ENCODE measurements at places on chromosomes 7 and 10.

DNA sequence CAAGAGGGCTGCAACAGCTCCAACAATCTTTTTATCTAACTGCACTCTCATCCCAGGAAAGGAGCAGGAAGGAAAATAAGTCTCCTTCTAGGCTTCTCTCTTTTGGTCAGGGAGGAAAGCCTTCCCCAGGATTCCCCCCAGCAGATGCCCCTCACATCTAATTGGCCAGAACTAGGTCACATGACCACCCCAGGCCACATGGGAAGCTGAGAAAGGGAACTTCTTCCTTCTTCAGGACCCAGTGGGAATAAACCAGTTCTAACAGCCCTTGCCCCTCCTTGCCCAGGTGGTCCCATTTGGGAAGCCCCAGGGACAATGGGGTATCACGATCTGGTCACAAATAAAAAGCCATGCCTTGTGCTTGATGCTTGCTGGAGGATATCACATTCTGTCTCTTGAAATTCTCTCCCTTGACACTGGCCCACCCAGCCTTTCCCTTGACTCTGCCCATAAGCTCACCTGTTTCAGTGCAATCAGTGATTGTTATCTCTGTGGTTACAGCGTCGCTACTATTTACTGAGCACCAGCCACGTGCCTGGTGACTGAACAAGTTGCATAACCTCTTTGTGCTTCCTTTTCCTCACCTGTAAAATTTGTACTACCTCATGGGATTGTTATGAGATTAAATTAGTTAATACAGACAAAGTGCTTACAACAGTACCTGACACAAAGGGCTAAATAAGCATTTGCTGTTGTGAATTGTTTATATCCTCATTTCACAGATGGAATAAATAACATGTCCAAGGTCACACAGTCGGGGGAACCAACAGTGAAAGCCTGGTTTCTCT is 9.0 kb upstream of the TACR2 start:
- no peak for DNase-seq

DNA sequence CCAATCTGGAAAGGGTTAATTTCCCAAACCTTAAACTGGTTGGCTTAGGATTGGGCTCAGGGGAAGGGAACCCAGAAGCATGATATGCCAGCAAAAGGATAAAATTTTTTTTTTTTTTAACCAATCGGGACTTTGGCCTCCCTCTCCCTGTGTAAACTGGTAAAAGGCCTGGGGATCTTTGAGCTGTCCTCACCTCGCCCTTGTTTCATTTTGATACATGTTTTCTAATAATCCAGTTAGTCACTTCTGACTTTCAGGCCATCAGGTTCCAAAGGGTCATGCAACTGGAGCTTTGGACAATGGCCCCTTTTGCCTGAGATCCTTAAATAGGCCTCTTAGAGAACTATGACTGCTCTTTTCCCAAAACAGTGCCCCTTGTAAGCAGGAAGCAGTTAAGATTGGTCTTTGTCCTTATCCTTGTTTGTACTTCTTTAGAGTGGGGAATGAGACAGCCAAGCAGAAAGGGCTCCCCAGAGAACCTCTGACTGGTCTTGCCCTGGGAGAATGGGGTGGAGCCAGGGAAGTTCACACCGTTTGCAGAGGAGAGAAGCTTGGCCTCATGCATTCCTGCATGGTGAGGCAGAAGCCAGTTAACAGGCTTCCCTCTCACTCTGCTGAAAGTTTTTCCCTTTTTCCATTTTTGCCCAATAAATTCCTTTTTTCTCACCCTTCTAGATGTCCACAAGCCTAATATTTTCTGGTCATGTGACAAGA is 424.2 kb upstream of the CNTNAP2 start:
- DNase-seq: no peak

GRCh38 chr10:121330563-121330962 is 267.7 kb downstream of the FGFR2 start:
- DNase-seq: no peak

DNA sequence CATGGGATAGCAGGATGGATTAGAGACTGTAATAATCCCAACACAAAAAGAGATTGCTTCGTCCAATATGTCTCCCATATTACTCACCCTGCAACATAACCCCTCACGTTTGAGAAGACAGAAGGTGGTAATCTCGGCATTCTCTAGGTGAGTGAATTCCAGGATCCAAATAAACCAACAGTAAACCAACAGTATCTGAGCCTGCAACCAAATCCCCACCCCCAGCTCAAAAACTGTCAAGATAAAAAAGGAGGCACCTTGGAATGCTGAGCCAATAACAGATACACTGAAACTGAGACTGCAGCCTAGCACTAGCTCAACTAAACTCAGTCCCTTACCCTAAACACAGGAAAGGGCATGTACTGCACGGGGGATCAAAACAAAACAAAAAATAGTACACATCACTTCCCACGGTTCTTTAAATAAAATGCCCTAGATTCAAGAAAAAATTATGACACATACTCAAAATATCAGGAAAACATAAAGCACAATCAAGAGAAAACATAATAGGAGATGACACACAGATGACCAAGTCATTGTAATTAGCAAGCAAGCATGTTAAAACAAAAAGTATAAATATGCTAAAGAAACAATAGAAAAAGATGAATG is 28.0 kb downstream of the IPMK start:
- no peak for DNase-seq

DNA sequence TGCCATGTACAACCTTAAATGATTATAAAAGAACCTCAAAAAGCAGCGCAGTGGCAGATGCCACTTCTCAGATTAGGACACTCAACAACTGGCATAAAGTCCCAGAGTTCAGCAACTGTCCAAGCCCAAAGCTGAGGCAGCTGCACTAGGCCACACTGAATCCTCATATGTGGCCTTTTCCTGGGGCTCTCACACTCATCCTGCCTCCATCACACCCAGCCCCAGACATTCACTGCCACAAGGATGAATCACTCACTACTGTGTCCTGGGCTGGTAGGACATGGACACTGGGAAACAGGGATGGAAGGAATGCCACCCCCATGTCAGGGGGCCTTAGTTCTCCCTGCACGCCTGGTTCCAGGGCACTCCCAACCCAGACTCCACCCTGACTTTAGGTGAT is 547.7 kb downstream of the TNS3 start:
- DNase-seq: no peak

GRCh38 chr7:78146546-78146945 is 348.0 kb downstream of the PHTF2 start:
- DNase-seq: no peak

- no peak for DNase-seq
Measured at GRCh38 chr7:110448918-110449317, 642.0 kb upstream of the LRRN3 start.

DNA sequence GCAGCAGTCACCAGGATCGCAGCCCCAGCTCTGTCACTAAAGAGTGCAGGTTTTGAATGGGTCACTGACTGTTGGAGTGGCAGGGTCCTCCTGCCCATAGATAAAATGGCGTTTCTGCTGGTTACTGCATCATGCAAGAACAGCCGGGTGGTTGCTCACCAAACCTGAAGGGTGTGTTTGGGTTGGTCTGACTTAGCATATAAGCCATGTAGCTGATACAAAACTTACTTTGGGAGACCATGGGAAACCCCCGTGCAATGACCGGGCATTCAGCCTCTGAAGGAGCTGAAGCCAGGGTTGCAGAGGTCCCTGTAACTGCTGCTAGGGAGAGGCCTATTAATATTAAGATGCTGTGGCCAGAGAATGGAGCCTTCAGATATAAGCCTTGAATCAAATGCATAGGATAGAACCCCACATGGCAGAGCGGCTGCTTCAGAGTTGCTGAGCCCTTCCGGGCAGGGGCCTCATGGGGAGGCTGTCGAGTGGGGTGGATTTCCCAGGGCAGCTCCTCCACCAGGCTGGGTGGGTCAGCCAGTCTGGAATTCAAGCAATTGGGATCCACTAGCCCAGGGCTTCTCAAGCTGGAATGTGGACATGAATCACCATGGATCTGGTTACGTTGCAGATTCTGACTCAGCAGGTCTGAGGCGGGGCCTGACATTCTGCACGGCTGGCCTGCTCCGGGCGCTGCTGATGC is 70.9 kb upstream of the CTBP2 start:
- DNase-seq: no peak

DNA sequence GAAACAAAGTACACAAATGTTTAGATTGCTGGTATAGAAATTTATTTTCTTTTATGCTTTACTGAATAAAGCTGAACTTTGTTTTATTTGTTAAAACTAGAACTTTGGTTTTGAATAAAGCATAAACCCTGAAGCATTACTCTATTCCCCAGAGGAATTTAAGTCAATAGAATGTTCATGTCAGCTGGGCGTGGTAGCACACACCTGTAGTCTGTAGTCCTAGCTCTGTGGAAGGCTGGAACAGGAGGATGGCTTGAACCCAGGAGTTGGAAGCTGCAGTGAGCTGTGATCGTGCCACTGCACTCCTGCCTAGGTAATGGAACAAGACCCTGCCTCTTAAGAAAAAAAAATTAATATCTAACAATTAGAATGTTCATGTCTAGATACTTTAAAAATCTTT is 139.0 kb upstream of the ASAH2 start:
- DNase-seq: no peak

DNA sequence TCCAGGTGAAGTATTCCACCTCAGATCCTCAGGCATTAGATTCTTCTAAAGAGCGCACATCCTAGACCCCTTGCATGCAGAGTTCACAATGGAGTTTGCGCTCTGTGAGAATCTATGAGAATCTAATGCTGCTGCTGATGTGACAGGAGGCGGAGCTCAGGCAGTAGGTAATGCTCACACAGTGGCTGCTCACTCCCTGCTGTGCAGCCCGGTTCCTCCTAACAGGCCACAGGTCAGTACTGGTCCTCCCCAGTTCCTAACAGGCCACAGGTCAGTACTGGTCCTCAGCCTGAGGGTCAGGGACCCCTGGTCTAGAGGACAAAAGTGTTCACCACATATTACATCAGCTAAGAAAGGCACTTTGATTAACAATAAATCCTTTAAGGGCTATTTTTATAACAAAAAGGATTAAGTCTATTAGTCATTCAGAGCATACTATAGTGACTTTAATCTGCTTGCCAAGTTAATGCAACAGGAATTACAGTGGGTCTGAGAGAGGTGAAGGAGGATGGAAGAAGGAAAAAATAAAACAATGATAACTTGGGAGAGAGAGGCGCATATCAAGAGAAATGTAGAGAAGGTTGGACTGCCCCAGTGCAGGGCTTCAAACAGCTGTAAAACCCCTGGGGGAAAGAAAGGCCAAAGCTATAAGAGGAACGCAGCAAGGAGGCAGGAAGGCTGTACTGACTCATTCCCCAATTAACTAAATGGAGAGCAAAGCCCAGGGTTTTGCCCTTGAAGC is 49.2 kb downstream of the CUL2 start:
- DNase-seq: no peak

GRCh38 chr7:94612661-94613060 is 43.3 kb downstream of the SGCE start:
- DNase-seq: no peak

GRCh38 chr7:157538321-157538720 is 201.5 kb downstream of the DNAJB6 start:
- DNase-seq: no peak

- no peak for DNase-seq
Measured at GRCh38 chr7:1021366-1021765, 23.0 kb upstream of the GPR146 start.

DNA sequence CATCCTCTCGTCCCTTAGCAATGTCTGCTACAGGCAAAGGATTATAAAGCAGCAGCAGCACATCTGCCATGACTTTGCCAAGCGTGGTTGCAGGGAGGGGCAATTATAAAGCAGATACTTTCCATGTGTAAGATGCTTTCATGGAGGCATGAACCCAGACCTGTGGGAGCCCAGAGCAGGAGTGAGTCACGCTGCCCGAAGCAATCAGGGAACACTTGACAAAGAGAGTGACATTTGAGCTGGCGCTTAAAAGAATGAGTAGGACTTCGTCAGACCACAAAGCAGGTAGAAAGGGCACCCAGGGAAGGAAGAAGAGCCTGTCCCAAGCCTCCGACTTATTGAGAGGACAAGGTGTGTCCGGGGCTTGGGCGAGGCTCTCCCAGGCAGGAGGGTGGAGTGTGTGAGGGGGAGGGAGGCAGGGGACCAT is 147.2 kb downstream of the MYOF start:
- DNase-seq: no peak

GRCh38 chr7:28183627-28184026 is 3.0 kb upstream of the JAZF1 start:
- DNase-seq: no peak

DNA sequence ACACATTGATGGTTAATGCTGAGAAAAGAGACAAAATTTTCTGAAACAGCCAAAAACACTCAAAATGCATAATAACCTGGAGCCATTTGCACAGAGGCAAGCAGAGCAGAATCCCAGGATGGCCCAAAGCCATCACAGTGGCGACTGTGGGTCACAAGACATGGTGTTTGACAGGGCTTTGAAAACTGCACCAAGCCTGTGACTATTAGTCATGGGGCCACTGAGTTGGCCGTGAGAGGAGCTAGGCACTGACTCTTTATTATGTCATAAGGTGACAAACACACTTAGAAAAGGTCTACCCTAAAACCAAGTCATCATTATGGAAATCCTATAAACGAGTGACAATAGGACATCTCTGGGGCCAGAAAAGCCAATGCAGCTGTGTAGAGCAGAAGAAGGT is 23.9 kb downstream of the DRGX start:
- no peak for DNase-seq

DNA sequence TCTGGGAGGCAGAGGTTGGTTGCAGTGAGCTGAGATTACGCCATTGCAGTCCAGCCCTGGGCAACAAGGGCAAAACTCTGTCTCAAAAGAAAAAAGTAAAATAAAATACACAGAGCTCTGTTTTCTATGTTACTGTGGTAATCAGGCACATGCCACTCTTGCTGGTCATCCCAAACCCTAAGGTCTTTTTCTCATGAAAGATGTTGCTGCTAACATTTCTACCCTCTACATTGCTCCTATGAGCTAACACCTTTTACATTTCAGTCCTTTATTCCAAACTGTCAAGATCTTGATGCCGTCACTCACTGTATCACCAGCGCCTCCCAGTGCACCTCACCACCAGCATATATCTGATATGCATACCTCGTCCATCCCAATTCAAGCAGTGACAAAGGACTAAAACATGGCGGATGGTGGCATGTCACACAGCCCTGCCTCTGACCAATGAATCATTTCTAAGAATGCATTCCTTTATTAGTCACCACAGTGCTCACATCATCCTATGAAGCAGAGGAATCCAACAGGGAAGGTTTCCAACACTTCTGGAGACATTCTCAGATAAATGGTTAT is 4.3 kb downstream of the DAGLB start:
- DNase-seq: no peak

DNA sequence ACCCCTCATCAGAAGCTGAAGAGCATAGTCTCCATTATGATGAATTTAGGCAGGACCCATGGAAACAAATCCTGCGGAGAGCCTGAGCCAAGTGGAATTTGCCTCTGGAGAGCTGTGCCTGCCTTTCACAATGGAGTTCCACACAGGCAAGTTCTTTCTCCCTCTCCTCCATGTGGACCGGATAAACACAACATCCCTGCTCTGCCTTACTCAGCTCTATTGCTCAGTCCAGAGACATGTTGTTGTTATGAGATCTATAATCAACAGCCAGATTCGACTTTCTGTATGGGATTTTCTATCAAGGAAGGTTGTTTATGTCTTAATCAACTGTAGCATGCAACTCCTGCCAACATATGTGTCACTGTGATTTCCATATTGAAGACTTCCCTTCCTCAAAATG is 59.5 kb upstream of the ELMO1 start:
- DNase-seq: no peak

- no peak for DNase-seq
Measured at GRCh38 chr7:142722248-142722794, 27.0 kb upstream of the PRSS1 start.

GRCh38 chr7:12942609-12943008 is 255.2 kb downstream of the ARL4A start:
- no peak for DNase-seq
